ENCODE measurements at places on chromosomes 12 and 14. TPM values are rescaled to one million over a fixed set of nuclear protein-coding genes. Genes with fewer than 3 reads are reported as not detected.
A peak's percentile ranks its signal among the peaks of the same experiment; 100 is the strongest.

- no peak for DNase-seq
Measured at GRCh38 chr14:37437490-37437889, 157.6 kb downstream of the FOXA1 start.

GRCh38 chr14:20802341-20803084, at the start of gene RNASE1:
TSS of gene RNASE1 (minus strand) at chr14:20802844. CDS start at chr14:20802068, 776 bp downstream.
- no peak for DNase-seq

DNA sequence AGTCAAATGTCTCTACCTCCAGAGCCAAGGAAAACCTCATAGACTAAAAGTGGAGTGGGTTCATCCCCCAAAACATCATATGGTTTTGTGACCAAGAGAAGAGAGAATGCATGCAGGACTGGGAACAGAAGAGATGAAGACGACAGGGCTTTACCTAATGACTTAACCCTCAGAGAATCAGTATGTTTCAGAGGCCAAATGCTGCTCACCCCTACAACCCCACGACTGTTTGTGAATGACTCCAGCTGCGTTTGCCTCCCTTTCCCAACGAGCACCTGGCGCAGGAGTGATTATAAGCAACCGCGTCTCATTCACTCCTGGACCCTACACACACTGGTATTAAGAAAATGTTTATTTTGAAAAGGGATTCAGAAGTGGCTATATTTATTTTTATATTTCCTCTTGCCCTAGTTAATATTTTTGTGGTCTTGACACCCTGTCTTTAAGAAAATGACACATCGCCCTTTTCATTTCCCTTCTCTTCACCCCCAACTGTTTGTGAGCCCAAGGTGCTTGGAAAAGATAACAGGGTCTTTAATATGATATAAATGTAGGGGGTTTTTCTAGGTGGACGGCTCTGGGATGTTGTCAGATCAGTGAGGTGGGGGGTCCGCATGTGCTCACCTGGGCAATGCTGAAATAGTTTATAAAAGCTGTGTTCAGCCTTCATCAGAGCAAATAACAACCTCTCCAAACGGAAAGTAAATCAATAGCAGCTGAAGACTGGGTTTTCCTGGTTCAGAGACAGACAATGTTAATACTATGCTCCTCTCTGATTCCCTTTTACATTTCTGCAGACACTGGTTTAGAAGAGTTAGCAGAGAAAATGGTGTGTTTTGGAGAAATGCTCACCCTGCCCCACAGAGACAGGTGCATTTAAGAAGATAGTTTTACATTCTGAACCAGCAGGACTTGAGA, 77.7 kb downstream of the SLC15A4 start:
- DNase-seq = no peak

GRCh38 chr14:74737753-74738325, 24.9 kb downstream of the FCF1 start:
- DNase-seq = no peak

- DNase-seq = no peak
Measured at GRCh38 chr14:37027188-37027824, 145.1 kb downstream of the SLC25A21 start.

GRCh38 chr12:28710882-28711281, 438.2 kb upstream of the FAR2 start:
- no peak for DNase-seq

- no peak for DNase-seq
Measured at GRCh38 chr12:131455581-131456110, 255.2 kb upstream of the SFSWAP start.

- DNase-seq = no peak
Measured at GRCh38 chr12:28415755-28416154, 225.5 kb downstream of the CCDC91 start.

- DNase-seq = no peak
Measured at GRCh38 chr12:53173085-53173715, 7.3 kb upstream of the ZNF740 start.

DNA sequence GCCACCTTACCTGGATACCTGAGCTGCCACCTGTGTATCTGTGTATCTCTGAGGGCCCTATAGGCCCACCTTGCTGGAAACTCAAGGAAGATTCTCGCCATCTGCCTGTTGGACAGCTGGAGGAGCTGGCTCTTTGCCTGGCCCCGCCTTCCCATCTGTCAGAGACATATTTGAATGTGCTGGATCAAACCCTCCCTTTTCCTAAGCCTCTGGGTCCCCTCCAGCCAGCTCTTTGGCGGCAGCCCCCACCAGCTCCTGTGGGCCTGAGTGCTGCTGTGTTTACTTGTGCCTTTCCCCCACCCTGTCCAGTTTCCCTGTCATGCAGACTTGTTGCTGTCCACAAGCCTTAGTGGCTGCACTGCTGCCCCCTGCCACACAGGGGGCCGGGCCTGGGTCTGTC, 55.9 kb upstream of the SRSF5 start:
- DNase-seq = no peak

DNA sequence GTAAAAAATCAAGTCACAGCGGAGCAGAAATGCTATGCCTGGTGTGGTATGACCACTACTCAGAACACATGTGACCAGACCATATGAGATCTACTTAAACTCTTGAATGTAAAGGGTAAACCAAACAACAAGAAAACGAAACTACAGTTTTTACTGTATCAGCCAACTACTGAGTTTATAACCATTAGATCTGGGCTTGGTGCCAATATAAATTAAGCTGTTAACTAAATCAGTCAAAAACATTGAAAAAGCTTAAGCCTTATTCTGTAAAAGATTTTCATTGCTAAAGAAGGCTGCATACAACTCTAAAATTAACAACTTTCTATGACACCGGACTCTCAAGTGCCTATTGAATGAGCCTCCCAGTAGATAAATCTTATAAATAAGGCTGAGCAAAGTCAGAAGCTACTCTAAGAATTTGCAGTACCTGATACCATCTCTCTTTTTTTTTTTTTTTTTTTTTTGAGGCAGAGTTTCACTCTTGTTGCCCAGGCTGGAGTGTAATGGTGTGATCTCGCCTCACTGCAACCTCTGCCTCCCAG, 35.4 kb downstream of the SPTLC2 start:
- DNase-seq = peak; percentile 69

FOXN4 gene
- total RNA-seq = not detected

LRRK2 gene
- total RNA-seq = 44.1 TPM

AQP5 gene
- 1.4 TPM for total RNA-seq

CIROP gene
- not detected for total RNA-seq

ACACB gene
- 34.5 TPM for total RNA-seq

CATSPERB gene
- total RNA-seq = 3.6 TPM

AMN gene
- 0.21 TPM for total RNA-seq
